ENCODE measurements at places on chromosomes 7 and 10.

GRCh38 chr10:129849452-129849750 is 114.7 kb downstream of the EBF3 start:
- no peak for DNase-seq

DNA sequence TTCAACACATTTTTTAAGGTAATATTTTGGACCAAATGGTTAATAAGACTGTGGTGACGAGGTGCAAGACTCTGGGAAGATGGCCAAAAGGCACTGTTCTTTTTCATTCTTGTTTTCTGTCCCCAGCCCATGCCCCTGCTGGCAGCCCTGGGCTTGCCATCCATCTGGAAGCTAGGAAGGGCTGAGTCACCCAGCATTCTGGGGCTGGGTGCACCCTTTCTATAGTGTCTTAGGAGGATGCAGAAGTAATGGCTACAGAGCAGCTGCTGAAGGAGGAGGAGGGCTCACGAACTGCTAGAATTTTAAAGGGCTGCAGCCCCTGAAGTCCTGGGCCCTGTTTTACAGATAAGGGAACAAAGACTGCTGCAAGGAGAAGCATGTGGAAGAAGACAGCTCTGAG is 42.8 kb upstream of the ZNF32 start:
- DNase-seq: no peak

DNA sequence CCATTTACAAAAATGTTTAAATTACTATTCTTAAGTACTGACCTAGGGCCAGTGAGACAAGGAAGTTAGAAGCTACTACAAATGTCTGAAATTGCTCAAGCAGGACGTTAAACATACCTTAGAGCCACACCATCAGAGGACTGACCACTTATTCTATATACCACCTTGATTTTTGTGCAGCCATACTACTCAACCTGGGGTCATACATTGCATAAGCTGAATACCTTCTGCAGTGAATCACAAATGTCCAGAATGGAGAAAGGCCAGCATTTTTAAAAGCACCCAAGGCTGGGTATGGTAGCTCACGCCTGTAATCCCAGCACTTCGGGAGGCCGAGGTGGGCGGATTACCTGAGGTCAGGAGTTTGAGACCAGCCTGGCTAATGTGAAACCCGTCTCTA is 21.2 kb upstream of the MRLN start:
- no peak for DNase-seq

DNA sequence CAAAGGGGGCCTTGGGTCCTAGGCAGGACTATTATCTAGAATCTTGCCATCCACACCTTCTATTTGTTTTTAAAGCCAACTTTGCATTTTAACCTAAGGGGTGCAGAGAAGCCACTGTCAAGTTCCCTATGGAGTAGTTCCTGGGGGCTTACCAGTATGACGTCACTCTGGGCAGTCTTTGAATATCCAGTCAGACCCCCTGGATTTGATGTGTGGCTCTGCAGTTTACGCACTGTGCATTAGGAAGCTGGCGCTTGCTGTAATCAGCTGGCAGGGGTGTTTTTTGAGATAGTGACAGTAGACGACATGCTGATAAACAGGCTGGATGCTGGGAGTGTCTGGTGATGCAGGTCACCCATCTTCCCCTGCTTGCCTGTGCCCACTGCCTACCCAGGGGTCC is 892.7 kb upstream of the ZNF722 start:
- no peak for DNase-seq

DNA sequence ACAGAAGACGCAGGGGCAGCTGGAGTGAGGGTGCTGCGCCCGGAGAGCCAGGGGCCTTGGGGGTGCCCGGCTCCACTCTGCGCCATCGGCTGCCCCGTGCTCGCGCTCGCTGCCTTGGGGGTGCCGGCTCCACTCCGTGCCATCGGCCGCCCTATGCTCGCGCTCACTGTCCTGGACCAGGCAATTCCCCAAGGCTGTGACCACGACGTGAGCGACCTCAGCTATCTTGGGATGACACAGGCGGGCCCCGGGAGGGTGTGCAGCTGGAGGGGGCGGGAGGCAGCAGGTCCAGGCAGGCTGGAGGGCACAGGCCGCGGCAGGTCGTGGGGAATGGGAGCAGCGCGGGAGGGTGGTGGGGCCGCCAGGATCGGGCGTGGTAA is 29.7 kb downstream of the CYP2W1 start:
- no peak for DNase-seq

GRCh38 chr7:91941450-91941849 is 788 bp downstream of the AKAP9 start:
- peak; percentile 23 for DNase-seq

DNA sequence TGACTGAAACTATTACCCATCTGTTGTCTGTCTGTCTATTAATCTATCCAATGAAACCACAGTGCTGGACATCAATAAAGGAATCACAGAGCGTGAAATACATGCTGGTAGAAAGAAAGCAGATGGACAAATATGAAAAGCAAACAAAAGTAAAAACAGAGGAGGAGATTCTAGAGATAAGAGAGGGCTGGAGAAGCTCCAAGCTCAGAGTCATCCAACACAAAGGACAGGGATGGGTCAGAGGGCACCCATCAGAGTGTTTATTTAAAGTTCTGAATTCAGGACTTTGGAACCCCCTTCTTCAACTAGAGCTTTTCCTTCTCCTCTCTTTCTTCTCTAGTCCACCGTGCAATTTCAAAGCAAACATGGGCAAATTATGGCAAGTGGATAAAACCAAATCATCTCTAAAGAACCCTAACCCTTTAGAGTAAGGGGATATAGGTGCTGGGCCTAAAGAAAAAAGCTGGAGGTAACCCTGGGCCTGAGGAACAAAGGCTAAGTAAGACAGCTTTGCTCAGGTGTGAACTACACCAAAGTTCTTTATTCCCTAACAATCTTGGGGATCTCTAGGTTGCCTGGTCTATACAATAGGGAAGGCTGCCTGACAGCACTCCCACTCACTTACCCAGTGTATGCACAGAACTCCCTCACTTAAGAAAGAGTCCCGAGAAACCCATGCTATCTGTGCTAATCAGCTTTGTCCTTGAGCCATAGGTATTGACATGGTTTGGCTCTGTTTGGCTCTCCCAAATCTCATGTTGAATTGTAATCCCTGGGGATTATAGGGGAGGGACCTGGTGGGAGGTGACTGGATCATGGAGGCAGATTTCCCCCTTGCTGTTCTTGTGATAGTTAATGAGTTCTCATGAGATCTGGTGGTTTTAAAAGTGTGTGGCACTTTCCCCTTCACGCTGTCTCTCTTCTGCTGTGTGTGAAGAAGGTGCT is 97.0 kb downstream of the BAMBI start:
- DNase-seq: peak; percentile 29

DNA sequence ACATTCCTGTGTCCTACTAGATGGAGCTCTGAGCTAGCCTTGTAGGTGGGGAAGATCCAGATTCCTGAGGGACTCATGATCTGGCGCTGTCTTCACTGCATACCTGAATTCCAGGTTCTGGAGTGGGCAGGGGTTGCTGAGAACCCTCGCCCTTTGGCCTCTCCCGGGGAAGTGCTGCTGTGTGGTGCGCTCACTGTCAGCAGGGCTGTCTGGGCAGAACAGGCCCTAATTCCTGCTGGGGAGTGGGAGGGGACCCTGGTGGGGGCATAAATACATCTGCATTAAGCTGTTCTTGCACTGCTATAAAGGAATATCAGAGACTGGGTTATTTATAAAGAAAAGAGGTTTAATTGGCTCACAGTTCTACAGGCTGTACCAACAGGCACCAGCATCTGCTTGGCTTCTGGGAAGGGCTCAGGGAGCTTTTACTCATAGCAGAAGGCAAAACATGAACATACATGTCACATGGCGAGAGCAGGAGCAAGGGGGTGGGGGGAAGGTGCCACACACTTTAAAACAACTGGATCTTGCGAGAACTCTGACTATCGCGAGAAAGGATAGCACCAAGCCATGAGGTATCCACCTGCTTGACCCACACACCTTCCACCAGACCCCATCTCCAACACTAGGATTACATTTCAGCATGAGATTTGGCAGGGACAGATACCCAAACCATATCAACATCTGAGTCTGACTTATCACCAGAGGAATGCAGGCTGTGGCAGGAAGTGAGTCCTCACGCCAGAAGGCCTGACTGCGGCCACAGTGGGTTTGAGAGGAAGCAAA is 115.0 kb downstream of the ADCY1 start:
- DNase-seq: peak; percentile 85

- DNase-seq: peak; percentile 93
Observed at GRCh38 chr7:112157072-112157471, 49.1 kb downstream of the DOCK4 start.

DNA sequence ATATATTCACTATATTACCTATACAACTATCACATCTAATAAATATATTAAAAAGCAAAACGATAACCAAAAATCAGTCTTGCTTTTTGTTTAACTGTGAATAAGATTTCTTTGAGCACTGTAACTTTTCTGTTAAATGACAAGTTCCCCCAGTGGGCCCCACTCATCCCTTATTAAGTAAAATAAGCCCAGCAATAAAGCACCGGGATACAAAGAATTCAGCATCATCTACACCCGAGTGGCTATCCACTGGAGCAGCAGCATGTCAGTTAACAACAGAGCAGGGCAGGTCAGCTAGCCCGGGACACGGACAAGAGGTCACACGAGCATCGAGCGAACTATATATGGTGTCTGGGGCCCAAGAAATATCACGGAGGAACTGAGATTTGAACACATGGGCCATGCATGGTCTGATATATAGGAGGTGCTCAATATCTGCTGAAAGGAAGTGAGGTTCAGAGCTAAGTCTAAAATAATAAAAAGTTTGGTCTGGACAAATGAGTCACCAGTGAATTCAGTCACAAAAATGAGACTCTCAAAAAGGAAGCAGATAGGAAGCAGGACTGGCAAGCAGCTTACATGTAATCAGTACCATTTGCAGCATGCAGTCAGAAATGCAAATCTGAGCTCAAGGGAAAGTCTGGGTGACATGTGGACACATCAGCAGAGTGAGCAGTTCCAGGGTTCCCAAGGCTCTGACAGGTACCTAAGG is 4.1 kb downstream of the ERCC6 start:
- peak; percentile 79 for DNase-seq
